ENCODE measurements at places on chromosomes 1 and 21. TPM values are rescaled to one million over a fixed set of nuclear protein-coding genes. Genes with fewer than 3 reads are reported as not detected.
A peak's percentile ranks its signal among the peaks of the same experiment; 100 is the strongest.

DNA sequence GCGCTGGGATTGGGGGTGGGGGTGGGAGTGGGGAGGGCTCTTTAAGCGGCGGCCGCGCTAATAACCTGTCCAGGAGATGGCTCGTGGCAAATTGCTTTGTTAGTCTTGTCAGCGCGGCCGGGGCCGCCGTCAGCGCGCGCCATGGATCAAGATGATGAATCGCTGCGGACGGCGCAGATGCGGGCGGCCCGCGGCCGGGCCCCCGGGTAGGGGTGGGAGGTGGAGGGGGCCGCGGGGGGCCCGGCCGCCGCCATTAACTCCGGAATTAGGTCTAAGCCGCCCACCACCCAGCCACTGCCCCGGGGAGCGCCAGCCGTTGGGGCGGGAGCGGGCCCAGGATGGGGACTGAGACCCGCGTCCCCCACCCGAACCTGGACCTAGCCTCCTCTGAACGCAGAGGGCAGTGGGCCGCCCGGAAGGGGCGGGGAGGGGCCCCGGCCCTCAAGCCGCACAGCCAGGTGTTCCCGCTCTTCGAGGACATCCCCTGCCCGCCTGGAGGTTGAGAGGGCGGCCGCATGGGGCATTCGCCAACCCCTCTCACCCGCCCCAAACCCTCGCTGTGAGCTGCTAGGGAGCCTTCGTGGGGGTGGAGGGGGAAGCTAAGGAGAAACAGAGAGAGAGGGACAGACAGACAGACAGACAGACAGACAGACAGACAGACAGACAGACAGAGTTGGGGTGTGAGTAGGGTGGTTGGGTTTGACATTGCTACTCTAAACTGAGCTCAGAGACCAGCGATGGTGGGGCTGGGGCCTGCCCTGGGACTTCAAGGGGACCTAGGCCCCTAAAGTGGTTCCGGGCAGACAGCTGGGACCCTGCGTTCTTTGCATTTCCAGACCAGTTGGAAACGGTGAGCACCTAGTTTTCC lies 3.8 kb upstream of the DMBX1 start:
- DNase-seq, result no peak

DNA sequence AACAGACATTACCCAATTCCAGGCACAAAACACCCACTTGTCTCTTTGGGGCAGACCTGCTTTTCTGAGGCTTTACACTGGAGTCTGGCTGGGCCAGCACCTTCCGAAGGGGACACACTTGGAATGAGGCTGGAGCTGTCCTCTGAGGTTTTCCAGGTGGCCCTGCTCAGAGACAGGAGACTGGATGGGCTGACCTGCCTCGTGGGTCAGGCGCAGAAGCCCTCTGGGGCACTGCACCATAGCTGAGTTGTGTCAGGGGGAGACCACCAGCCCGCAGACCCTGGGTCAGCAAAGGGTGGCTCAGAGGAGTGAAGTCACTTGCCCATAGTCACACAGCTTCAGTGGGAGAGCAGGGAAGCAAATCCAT lies 1.8 kb downstream of the SH2D5 start:
- DNase-seq, result no peak

- peak; percentile 47 for DNase-seq
These were observed 633.8 kb downstream of the NCAM2 start for GRCh38 chr21:21631961-21632360.

DNA sequence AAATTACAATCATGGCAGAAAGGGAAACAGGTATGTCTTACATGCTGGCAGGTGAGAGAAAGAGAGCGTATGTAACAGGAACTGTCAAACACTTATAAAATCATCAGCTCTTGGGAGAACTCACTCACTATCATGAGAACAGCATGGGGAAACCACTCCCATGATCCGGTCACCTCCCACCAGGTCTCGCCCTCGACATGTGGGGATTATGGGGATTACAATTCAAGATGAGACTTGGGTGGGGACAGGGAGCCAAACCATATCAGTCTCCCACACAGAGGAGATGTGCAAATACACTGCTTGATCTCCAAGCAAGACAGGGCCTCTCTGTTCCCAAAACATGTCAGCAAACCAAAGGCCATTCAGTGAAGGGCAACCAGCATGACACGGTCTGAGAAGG lies 27.4 kb downstream of the LMX1A start:
- DNase-seq, result no peak

- DNase-seq, result no peak
These were observed 75.1 kb upstream of the GRIK1 start for GRCh38 chr21:30014886-30015285.

The GJA9 gene
- not detected for total RNA-seq

The NUF2 gene
- total RNA-seq, result 40.0 TPM
